ENCODE measurements at places on chromosomes 7 and 10.

DNA sequence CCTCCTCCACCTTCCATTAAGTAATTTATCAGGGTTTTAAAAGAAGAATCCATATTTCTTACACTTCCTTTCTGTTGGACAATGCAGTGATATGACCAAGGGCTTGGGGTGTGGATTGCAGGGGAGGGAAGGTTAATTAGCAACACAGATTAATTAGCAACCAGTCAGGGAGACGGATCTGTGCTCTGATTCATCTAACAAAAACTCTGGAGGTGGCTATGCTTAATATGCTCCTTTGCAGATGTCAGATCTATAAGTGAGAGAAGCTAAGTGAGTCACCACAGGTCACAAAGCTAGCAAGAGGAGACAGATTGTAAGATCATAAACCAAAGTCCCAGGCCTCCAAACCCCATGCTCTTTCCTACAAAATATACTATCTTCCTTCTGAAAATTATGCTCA is 178.8 kb upstream of the ITGB1 start:
- DNase-seq, result peak; percentile 76

GRCh38 chr10:109618748-109619147 is 304.6 kb downstream of the XPNPEP1 start:
- DNase-seq, result no peak

DNA sequence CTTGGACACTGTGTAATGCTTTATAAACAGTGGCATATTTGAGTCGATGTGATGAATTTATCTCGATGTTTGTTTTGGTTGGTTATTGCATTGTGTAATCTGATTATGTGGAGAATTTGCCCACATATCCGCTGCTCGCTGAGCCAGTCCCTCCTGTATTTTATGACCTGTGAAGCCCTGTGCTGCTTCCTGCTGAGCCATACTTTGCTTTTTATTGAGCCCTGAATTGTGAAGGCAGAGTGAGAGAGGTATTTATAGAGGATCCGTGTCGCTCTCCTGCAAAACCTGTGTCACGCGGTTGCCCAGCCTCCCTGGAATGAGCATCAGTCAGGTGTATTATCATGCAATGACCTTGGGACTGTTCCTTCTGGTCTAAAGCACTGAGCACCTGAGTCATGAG is 253.7 kb downstream of the ARHGAP21 start:
- DNase-seq, result no peak

DNA sequence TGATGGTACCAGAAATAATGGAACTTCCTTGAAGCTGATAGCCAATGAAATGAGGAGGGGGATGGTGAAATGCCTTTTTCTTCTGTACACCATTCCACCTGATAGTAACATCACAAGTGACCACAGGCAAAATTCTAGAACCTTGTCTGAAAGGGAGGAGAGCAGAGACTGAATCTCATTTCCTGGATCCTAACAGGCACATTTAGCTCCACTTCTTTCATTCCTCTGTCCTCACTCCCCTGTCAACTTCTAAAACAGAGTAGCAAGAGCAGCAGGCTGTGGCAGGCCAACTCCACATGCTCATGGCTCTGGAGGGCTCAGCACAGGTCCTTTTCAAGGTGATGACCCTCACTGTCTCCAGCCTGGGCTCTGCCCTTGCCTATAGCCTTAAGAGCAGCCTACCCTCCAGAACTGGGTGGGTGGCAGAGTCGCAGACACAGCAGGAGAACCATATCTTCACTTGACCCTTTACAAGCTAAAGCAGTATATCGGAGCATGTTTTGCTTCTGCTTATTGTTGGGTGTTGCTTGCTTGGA is at the start of gene LRRC18:
LRRC18 (minus strand) TSS at position 51 of the 536 bp plus-strand sequence. CDS start 25,685 bp downstream, outside the sequence.
- DNase-seq, result no peak
